ENCODE measurements at places on chromosomes 5 and 9.
A peak's percentile ranks its signal among the peaks of the same experiment; 100 is the strongest.

- DNase-seq: peak; percentile 62
These were observed 35.6 kb downstream of the TLR4 start for GRCh38 chr9:117739624-117740347.

GRCh38 chr5:148443998-148444397 is 60.2 kb downstream of the FBXO38 start:
- DNase-seq: peak; percentile 83

GRCh38 chr5:95760273-95761191 is 29.4 kb downstream of the RHOBTB3 start:
- no peak for DNase-seq

GRCh38 chr5:149824846-149825245 is 94.7 kb downstream of the PPARGC1B start:
- no peak for DNase-seq
